Activated gamma-delta T cell treated with Interleukin-2 at 50 U/mL for 16 hours (primary cell): ENCODE measurements at places on chromosomes 1 and 21.

- no peak for DNase-seq
Observed at GRCh38 chr1:204080163-204080903, 7.4 kb downstream of the SOX13 start.

- DNase-seq: no peak
Observed at GRCh38 chr1:232300466-232300865, 329.5 kb downstream of the SIPA1L2 start.

GRCh38 chr1:4768553-4768952 is 114.1 kb downstream of the AJAP1 start:
- DNase-seq: no peak

- no peak for DNase-seq
Observed at GRCh38 chr21:37145635-37146111, 72.6 kb downstream of the TTC3 start.

DNA sequence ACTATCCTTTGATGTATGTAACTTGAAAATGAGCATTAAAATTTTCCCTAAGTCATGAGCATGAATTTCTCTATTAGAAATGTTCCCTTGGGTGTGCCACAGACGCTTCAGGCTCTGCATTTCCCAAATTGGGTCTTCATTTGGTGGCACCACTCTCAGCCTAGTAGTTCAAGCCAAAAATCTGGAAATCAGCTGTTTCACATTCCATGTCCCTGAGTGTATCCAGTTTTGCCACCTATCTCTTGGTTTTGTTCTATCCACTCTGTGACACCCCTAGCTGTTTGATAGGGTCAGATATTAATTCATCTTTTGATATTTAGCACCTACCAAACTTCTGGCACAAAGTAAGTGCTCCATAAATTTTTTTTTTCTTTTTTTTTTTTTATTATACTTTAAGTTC is 89.5 kb upstream of the DPH5 start:
- no peak for DNase-seq

GRCh38 chr21:39483917-39484316 is 32.1 kb downstream of the SH3BGR start:
- DNase-seq: no peak
